Activated CD4-positive, CD25-positive, alpha-beta regulatory T cell (primary cell): ENCODE measurements at places on chromosomes 7 and 10.

- no peak for DNase-seq
Observed at GRCh38 chr7:98429799-98430198, 28.9 kb upstream of the BAIAP2L1 start.

- no peak for DNase-seq
Observed at GRCh38 chr10:121525251-121526134, 72.8 kb downstream of the FGFR2 start.

DNA sequence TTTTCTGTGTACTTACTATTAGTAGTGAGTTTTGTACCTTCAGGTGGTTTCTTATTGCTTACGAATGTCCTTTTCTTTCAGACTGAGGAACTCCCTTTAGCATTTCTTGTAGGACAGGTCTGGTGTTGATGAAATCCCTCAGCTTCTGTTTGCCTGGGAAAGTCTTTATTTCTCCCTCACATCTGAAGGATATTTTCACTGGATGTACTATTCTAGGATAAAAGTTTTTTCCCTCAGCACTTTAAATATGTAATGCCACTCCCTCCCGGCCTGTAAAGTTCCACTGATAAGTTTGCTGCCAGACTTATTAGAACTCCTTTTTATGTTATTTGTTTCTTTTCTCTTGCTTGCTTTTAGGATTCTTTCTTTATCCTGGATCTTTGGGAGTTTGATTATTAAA is 1.7 kb upstream of the CYCS start:
- DNase-seq, result no peak

GRCh38 chr10:104309980-104310978 is 28.0 kb downstream of the ITPRIP start:
- no peak for DNase-seq

DNA sequence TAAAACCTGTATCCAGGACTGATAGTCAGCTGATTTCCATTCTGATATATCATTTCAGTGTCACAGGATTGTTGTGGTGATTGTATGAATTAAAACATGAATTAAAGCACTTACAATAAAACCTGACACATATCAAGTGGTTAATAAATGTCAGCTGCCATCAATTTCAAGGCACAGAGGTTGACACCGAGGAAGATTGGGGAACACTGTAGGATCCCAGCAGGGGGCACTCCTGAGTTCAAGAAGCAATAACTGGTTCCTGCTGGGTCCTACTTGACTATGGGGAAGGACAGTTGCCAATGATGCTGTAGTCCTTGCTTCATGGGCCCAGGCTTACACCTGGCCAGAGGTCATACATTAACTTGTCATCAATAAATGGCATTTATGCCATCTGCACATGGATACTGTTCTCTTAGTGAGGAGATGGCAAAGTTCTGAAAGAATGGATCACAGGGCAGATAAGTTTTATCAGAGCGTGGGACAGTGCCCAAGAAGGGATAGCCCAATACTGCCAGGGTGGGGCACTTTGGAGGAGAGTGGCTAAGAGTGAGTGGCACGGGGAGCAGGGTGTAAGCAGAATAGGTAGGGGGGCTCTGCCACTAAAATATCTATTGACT is 24.1 kb downstream of the FZD1 start:
- no peak for DNase-seq

- DNase-seq, result peak; percentile 73
Observed at GRCh38 chr10:86971232-86971991, 3.1 kb downstream of the ADIRF start.

GRCh38 chr7:27375958-27376357 is 133.4 kb downstream of the EVX1 start:
- DNase-seq, result no peak

DNA sequence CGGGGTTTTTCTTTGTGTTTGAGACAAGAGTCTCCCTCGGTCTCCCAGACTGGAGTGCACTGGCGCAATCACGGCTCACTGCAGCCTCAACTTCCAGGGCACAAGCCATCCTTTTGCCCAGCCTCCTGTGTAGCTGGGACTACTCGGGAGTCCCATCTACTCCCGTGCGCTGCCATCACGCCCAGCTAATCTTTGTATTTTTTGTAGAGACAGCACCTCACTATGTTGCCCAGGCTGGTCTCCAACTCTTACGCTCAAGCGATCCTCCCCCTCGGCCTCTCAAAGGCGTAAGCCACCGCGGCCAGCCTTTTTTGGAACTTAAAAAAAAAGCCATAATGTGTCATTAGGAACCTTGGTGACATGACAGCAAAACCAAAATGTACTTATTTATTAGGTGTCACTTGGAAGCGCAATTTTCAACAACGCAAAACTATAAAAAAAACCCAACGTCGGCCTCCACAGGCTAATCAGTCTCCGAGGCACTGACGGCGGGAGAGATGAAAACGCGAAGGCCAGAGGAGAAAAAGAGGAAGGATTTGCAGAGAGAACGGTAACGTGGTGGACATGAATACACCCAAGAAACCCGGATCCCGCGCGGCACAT is 911 bp upstream of the HNRNPH3 start:
- DNase-seq, result no peak
